ENCODE measurements at places on chromosomes 11 and 22.

DNA sequence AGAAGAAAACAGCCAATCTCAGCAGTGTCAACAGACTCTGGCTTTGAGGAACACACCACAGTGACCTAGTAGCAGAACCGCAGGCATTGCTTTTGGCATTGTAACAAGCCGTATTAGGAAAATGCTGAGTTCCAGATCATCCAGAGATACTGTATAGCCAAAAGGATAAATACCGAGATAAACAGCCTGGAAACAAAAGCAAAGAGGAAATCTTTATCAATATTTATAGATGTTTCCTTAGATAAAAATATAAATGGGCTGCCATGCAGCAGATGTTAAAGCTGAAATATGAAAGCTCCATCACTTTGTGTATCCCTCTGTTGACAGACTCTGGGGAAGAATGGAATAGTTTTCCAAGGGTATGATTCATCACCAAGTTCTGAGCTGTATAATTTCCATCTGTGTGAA lies 98.9 kb upstream of the TP53AIP1 start:
- DNase-seq = no peak

DNA sequence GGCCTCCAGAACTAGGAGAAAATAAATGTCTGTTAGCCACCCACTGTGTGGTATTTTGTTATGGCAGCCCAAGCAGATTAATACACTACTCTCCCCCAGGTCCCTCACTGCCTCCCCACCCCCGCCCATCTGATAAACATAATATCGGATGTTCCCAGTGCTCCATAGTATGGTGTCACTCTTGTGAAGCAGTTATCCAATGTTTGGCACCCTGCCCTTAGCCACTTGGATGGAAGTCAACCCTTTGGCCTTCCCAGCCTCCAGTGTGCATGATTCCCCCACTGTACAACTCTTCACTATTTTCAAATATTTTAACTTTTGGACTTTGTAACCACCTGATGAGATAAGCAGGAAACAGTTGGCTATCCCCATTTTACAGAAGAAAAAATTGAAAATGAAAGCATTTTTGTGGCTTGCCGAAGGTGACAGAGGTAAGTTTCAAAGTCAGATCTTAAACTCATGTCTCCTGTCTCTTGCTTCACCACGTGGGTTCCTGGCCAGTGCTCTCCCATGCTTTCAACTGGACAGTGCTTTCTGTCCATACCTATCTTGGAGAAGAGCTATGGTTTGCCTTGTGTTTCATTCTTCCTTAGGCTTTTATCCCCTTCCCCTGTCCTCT lies 53.2 kb downstream of the ALX4 start:
- no peak for DNase-seq

DNA sequence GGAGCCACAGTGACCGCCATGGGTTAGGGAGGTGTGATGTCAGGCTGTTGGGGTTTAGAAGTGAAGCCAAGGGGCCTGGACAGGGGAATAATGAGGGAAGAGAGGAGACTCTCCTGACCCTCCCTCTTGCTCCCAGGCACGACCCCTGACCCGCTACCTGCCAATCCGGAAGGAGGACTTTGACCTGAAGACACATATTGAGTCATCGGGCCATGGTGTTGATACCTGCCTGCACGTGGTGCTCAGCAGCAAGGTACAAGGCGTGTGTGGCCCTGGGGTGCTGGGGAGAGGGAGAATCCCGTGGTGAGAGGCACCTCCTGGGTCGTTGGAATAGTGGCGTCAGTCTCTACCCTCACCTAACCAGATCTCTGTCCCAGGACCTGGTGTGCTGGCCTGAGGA lies 29.5 kb downstream of the TREH start:
- no peak for DNase-seq

GRCh38 chr11:40037005-40037404 lies 1422.4 kb downstream of the LRRC4C start:
- no peak for DNase-seq

DNA sequence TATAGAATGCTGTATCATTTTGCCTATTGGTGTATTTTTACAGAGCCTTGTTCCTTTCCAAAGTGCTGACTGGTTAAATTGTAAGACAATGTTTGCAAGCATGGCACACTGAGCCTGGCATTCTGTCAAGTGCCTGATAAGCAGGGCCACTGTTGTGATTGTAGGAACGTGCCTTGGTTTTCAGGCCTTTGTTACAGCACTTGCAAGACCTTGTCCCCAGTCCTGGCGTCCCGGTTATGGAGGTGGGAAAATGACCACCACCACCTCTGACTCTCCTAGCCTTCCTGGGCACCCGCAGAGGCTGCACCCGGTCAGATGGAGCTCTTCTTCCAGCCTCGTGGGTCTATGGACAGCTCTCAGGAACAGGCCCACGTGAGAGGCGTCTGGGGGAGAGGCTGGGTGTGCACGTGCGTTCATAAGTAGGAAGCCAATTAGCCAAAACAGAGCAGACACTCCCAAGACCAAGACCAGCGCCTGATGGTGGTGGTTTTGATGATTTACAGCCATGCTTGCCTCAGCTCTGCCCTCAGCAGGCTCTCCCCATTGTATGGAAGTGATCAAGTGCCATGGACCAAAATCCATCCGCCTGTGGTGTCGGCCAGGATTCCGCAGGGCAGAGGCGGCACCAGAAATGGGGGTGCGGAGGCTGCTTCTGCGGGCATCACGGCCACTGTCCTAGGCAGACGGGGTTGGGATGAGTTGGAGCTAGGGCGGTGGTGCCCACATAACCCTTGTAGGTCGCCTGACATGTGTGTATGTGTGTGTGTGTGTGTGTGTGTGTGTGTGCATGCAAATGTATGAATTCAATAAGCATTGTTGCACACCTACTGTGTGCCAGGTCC lies 89.8 kb downstream of the RTL6 start:
- DNase-seq = no peak

DNA sequence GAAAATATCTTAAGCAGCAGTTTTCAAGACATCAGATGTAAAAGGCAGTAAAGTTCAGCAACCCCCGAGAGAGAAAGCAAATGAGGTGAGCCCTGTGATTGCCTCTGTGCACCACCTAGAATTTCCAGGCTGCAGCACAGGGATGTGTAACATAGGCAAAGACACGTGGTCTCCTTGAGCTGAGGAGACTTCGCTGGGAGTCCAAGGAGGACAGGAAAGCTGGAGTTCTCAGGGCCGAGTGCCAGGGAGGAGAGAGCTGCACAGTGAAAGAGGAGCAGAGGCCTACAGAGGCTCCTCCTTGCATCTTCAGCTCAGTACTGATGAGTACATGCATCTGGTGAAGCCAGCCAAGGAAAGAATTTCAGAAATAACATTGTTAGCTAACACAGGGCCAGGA lies 17.6 kb upstream of the TOLLIP start:
- no peak for DNase-seq

DNA sequence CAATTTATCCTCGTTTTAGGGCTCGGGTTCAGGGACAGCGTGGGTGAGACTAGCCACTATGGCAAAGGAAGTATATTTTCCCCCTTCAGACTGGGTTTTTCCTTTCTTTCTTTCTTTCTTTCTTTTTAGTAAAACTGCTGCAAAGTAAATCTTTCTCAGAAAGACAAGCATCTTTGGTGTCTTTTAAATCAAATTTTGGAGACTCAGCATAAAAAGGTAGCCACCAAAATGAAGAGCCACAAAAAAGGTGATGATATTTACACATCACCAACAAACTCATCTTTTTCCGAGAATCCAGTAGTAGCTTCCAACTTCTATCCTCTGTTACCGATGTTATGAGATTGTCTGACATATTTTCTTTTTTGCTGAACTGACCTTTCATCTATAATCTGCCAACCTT lies 88.6 kb downstream of the MPPED2 start:
- no peak for DNase-seq

DNA sequence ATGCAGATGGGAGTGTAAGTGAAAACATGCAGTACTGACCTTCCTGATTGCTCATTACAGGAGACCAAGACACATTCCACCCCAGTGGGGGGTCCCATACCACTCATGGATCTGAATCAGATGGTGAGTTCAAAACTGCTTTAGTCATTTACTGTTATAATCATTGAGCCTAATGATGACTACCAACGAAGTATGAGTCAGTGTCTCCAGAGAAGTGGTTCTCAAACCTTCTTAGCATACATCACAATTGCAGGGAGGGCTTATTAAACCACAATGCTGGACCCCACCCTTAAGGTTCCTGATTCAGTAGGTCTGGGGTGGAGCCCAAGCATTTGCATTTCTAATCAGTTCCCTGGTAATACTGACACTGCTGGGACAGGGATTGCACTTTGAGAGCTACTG lies 75.8 kb downstream of the CD44 start:
- DNase-seq = no peak

DNA sequence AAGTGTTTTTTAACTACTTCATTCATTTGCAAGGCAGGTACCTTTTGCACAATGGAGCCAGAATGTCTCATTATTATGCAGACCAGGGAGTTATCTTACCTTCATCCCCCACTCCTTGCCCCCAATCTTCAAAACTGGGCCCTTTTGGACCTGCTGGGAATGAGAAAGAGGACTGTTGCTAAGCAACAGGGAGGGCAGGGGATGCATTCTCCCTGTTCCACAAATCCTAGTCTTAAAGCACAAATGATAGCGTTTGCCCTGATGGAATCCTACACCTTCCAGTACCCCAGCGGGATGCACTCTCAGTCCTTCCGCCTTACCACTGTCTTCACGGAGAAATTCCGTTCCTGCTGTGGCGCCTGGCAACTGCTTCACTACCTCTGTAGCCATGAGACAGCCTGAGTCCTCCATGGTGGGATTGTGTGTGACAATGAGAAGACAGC lies 4.1 kb upstream of the KCNJ1 start:
- no peak for DNase-seq

DNA sequence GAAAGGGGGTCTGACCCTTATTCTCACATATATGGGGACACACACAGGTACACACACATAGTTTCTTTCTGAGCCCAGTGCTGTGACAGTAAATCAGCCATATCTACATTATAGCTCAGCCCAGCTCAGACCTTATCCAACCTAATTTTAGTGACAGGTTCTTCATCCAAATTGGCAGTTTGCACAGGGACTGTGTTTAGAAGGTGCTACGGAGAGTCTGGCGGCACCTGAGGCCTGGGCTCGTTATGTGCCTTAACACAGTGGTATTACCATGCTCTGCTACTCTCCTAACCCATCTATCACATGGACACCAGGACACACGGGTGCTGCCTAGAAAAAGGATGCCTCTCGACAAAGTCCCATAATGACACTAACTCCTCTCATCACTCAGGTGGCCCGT lies 109.3 kb downstream of the GALNT18 start:
- no peak for DNase-seq

Measured in stimulated activated CD8-positive, alpha-beta memory T cell treated with anti-CD3 and anti-CD28 coated beads, Interleukin-12 subunit alpha, Interleukin-12 subunit beta, amount 100 ng/mL, for 4 hours (primary cell).